DMS53 (cell line): ENCODE measurements at places on chromosomes 11 and 22.

GRCh38 chr11:72589802-72590761 lies 84.1 kb downstream of the PDE2A start:
- DNase-seq = peak; percentile 92

- DNase-seq = no peak
Measured at GRCh38 chr11:19957294-19957943, 202.9 kb downstream of the DBX1 start.

GRCh38 chr11:66768818-66769217 lies 39.8 kb upstream of the SPTBN2 start:
- DNase-seq = no peak

DNA sequence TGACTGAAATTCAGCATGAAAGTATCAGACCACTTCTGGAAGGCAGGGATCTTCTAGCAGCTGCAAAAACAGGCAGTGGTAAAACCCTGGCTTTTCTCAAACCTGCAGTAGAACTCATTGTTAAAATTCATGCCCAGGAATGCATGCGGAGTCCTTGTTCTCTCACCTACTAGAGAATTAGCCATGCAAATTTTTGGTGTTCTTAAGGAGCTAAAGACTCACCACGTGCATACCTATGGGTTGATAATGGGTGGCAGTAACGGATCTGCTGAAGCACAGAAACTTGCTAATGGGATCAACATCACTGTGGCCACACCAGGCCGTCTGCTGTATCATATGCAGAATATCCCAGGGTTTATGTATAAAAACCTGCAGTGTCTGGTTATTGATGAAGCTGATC lies 19.1 kb downstream of the ZBTB44 start:
- no peak for DNase-seq

- DNase-seq = peak; percentile 76
Measured at GRCh38 chr11:74634537-74634936, 42.2 kb downstream of the POLD3 start.

GRCh38 chr11:11381471-11382105 lies 28.5 kb upstream of the CSNK2A3 start:
- peak; percentile 20 for DNase-seq

DNA sequence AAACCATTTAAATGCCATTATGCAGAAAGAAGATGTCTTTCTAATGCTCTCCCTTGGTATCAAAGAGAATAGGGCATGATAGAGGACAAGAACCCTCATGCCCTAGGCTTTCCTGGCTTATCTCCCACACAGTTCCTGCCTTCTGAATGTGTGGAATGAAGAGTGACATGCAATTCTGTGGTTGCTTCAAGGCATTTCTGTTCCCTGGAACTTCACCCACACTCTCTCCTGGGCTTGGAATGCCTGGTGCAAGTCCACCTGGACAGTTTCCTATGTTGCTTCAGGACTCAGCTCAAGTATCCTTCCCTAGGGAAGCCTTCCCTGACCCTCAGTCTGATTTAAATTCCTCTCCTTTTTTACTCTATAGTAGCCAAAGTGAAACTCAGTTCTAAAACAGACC lies 53.8 kb upstream of the DRD2 start:
- DNase-seq = no peak

- DNase-seq = no peak
Measured at GRCh38 chr22:26601726-26602125, 11.8 kb upstream of the TPST2 start.

- peak; percentile 79 for DNase-seq
Measured at GRCh38 chr22:46801826-46802607, 39.6 kb downstream of the TBC1D22A start.

DNA sequence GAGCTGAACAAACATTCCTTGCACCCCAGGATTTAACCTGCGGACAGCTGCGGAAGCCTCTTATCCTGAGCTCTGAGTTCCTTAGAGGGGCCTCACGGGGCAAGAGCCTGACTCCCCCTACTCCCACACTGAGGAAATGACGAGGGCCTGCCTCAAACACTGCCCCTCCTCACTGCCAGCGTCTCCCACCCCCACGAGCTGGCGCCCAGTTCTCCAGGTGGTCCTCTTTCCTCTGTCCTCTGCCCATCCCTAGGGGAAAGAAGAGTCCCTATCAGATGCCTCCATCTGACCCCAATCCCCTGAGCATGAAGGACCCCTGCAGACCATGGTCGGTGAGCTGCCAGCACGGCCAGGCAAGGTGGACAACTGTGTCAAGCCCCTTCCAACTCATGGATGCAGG lies 14.3 kb downstream of the CHST1 start:
- DNase-seq = no peak

DNA sequence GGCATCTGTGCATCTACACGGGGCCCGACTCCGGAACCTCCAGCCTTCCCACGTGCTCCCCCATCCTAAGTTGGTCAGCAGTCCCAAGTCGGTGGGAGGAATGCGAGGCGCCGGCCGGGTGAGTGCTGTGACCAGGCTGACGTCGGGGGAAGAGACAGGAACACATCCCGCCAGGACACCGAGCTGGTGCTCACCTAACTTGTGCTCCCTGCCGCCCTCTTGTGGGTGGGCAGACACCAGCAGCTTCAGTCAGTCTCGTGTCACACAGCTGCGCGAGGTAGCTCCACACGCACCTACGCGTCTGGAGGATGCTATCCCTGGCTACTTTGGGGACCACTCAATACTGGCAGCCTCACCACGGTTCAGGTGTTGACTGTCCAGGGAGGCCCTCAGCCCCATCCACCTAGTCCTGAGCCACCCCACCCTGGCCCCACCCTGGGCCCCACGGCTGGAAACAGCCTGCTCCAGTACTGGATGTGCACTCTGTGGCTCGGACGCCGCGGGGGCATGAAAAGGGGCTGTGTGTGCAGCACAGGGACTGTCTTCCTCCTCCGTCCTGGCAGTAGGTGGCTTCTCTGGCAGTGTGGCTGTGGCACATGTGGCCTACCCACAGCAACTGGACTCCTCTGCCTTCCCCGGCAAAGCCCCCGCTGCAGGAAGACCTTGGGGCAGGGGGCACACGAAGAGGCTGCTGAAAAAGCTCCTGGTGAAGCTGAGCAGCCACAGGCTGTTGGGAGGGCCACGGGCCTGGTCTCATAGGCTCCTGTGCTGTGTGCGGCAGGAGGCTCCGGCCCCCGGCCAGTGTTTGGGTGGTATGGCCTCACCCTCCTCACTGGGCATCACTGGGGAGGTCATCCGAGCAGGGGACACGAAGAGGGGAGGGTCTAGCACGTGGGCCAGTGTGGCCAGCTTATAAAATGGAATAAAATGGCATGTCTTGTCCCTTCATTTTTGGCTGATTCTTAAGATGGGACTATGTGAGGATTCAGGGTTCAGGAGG lies 11.2 kb upstream of the BID start:
- peak; percentile 88 for DNase-seq

GRCh38 chr11:96223083-96223482 lies 119.9 kb downstream of the MAML2 start:
- DNase-seq = no peak

DNA sequence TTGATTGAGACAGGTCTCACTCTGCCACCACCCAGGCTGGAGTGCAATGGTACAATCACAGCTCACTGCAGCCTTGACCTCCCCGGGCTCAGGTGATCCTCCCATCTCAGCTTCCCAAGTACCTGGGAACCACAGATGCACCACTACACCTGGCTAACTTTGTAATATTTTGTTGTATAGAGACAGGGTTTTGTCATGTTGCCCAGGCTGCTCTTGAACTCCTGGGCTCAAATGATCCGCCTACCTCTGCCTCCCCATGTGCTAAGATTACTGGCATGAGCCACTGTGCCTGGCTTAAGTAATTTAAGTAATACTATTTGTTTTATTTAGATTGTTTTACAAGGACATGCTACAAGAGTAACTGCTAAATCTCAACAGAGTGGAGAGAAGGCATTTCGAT lies 33.5 kb downstream of the ZNF143 start:
- DNase-seq = no peak

DNA sequence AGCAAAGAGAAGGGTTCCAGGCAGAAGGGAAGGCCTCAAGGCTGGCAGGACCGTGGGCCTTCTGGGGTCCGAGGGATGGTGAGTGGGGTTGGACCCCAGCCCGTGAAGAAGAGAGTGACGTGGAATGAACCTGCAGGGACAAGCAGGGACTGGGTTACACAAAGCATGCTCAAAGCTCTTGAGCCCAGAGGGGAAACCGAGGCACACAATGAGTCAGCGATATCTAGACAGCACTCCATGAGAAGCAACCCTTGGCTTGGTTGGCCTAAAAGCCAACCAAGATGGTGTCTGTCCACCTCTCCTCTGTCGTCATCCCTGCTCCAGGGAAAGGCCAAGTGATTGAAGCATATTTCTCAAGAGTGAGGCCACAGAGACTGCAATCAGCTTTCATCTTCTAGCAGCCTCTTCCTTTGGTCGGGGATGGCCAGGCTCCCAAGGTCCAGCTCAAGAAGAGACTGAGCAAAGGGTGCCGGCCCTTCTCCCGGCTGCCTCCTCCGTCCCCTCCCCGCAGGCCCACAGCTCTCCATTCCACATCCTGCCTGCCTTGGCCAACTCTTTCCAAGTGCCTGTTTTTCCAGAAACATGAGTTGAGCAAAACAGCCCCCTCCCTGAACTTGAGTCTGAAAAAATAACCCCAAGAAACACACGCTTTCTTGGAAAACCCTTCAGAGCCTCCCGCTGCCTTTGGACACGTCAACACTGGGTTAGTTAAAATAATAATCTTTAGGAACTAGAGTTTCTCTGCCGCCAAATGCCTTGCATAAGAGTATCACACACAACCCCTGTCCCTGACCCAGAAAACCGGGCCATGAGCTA lies 556.6 kb downstream of the MIAT start:
- no peak for DNase-seq

GRCh38 chr11:67541198-67541597 lies 18.0 kb upstream of the CABP2 start:
- no peak for DNase-seq

GRCh38 chr11:96373826-96374225 lies 15.9 kb downstream of the CCDC82 start:
- no peak for DNase-seq

DNA sequence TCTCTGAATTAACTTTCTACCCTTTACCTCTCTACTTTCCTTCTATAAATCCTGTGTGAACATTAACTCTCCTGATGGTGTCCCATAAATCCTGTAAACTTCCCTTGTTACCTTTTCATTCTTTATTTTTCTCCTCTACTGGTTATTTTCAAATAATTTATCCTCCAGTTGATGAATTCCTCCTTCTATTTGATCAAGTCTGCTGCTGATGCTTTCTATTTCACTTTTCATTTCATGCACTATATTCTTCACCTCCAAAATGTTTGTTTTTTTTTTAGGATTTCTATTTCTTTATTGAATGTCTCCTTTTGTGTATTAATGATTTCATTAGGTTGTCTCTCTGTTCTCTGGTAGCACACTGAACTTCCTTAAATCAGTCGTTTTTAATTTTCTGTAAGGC lies 68.6 kb downstream of the KCNQ1OT1 start:
- no peak for DNase-seq

GRCh38 chr11:11427542-11427941 lies 74.5 kb upstream of the CSNK2A3 start:
- DNase-seq = no peak

DNA sequence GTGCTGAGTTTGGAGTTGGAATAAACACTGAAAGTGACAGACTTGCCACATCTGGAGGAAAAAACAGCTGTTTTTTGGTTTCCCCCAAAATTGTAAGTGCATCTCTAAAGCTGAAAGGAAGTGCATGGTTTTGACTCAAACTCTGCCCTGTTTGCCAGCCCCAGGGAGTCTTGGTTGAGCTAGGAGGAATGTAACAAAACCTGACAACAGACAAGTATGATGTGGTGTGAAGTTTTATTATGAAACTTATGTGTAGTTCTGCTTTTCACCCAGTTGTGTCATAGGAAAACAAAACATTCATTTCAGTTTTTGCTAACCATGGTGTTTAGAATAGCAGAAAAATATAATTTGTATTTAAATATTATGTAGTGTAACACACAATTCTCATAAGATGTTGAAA lies 31.7 kb upstream of the PDE3B start:
- DNase-seq = no peak

DNA sequence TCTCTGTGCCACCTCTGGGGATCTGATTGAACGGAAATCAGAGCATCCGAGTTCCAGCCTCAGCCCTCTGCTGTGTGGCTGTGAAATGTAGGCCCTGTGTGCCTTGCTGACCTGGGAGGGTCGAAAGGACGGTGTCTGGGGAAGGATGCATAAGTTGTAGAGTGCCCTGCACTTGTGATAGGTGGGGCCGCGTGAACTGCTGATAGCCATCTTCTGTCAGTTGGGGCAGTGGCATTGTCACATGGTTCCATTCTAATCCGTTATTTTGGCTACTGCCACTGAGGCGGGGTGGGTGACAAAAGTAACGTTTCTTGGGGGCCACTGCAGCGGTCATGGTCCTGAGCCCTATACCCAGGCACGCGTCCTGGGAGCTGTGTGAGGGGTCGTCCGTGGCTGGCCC lies 63.4 kb downstream of the LRP5 start:
- no peak for DNase-seq

DNA sequence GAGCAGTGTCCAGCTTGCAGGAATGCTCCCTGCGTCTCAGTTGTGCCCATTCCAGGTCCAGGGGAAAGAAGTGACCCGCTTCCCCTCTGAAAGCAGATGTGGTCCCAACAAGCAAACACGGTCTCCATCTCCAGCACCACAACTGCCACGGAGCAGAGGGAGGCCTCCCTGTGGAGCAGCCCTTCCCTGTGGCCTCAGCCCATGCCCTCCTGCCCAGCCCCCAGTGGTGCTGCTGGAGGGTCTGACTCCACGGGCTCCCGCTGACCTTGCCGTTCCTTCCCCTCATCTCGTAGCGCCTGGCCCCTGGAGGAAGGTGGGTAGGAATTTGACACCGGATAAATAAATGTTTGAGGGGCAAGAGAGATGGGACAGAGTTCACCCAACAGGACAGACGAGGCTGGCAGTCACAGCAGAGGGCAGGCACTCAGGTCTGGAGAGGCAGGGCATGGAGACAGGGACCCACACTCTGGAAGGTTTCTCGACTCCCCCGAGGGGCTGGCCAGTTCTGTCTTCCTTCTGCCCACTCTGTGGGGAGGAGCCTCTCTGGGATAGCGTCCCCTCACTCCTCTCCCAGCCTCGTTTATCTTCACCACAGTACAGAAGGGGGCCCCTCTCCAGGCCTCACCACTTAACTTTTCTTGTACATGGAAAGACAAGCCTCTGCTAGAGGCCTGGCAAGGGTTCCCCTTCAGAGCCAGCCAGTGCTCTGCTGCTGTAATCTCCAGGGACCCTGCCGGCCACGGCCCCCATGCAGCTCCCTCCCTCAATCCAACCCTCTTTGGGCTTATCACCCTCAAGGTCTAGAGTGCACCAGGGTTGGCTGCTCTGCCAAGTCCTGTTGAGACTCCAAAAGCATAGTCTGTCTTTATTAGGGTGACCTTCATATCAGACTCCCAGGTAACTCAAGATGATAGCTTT lies 7.5 kb upstream of the ST3GAL4 start:
- DNase-seq = no peak

- DNase-seq = no peak
Measured at GRCh38 chr11:27971171-27971570, 136.8 kb downstream of the KIF18A start.

GRCh38 chr22:38872831-38873248 lies 824 bp upstream of the CBX6 start:
- peak; percentile 81 for DNase-seq
